ENCODE measurements at places on chromosomes 11 and 22. TPM values are rescaled to one million over a fixed set of nuclear protein-coding genes. Genes with fewer than 3 reads are reported as not detected.

- DNase-seq, result no peak
Observed at GRCh38 chr22:48709453-48709852, 1118.2 kb downstream of the BRD1 start.

TIGD3 gene
- 0.03 TPM for polyA plus RNA-seq

GRCh38 chr11:11808992-11809615, 32.7 kb upstream of the USP47 start:
- no peak for DNase-seq

GRCh38 chr11:122253589-122254231, 137.7 kb upstream of the BLID start:
- no peak for DNase-seq

DNA sequence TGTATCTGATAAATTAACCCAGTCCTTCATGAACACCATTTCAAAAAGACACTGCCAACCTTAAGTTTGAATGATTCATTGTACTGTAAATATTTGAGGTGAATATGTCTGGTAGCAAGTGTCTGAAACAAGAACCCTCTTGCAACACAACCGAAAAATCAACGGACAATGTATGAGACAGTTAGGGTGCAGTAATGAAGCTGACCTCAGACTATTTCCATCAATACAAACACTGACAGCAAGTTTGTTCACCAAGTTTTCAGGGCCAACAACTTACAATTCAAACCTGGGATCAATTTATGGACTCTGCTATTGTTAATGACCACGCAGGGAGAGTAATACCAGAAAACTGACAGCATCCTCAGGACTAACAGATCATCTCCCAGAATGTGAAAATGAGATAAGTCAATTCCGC, 126.3 kb downstream of the CADM1 start:
- peak; percentile 69 for DNase-seq

TTLL1 gene
- 3.3 TPM for polyA plus RNA-seq

OR51B4 gene
- polyA plus RNA-seq, result not detected

- peak; percentile 63 for DNase-seq
Observed at GRCh38 chr11:34988294-34989255, 72.2 kb downstream of the PDHX start.

DNA sequence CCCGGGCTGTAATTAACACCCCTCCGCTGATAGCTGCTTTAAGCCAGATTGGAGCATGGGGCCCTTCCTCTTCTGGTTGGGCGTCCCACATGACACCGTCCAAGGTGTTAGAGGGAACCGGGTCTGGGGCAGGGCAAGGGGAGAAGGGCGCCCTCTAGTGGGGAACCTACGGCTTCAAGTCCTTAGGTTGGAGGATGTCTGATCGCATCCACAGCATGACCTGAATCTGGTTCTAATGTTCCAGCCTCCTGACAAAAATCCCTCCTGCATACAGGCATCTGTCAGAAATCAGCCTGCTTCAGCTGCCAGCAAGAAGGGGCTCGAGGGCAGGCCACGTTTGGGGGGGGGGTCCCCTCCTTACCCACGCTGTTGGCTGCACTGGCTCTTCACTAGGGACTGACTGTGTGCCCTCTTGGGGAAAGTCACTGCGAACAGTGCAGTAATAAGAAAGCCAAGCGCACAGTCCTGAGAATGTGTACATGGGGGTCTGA, 94.2 kb upstream of the TBCEL start:
- DNase-seq, result no peak

HBB gene
- not detected for polyA plus RNA-seq

GRCh38 chr11:77474684-77475060, 778 bp upstream of the PAK1 start:
- no peak for DNase-seq

OVOL1 gene
- polyA plus RNA-seq, result 2.3 TPM

Data from mammary epithelial cell (primary cell).